ENCODE measurements at places on chromosomes 12 and 14.

DNA sequence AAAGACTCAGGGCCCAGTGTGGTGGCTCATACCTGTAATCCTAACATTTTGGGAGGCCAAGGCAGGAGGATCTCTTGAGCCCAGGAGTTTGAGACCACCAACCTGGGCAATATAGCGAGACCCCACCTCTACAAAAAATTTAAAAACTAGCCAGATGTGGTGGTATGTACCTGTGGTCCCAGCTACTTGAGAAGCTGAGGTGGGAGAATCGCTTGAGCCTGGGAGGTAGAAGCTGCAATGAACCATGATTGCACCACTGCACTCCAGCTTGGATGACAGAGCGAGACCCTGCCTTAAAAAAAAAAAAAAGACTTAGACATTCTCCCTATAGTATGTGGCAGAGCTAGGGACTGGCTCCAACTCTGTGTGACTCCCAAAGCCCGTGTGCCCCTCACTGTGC, 2.9 kb downstream of the UBE3B start:
- DNase-seq = no peak

- no peak for DNase-seq
Observed at GRCh38 chr14:67926821-67927220, 107.2 kb downstream of the RAD51B start.

- no peak for DNase-seq
Observed at GRCh38 chr12:60210756-60211155, 614.9 kb downstream of the SLC16A7 start.

GRCh38 chr12:14923944-14924343, 14.4 kb downstream of the ERP27 start:
- no peak for DNase-seq

- DNase-seq = no peak
Observed at GRCh38 chr12:106984588-106985137, 2.3 kb downstream of the MTERF2 start.

- DNase-seq = no peak
Observed at GRCh38 chr12:91413581-91414546, 231.2 kb upstream of the DCN start.

GRCh38 chr14:79502751-79503148, 708.6 kb downstream of the DIO2 start:
- no peak for DNase-seq
